ENCODE measurements at places on chromosomes 12 and 14.

GRCh38 chr12:43815416-43815815 is 9.3 kb upstream of the TWF1 start:
- no peak for DNase-seq

- DNase-seq = no peak
Observed at GRCh38 chr12:20350495-20350894, 17.8 kb upstream of the PDE3A start.

DNA sequence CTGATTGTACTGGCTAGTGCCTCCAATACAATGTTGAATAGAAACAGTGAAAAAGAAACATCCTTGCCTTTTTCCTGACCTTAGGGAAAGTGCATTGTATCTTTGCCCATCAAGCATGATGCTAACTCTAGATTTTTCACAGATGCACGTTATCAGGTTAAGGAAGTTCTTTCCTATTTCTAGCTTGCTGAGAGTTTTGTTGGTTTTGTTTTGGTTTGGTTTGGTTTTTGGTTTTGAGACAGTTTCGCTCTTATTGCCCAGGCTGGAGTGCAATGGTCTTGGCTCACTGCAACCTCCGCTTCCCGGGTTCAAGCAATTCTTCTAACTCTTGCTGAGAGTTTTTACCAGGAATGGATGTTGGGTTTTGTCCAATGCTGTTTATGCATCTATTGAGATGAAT is 89.0 kb downstream of the BRMS1L start:
- DNase-seq = no peak

DNA sequence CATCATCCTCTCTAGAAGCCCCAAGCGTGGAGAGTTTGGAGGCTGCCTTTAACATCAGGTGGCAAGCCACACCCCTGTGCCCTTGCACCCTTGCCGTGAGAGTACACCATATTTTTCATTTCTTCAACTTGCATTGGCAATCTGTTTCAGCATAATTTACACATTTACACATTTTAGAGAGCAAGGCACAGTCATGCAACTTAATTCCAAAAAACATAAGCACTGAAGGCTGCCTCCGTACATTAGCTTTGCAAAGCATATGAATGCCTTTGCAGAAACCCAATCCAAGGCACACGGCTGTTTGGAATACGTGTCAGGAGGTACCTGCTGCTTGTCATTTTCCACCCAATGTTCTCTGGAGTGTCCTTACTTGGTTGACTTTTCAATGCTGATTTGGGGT is 833.1 kb downstream of the VRK1 start:
- no peak for DNase-seq

- DNase-seq = no peak
Observed at GRCh38 chr14:25116607-25117006, 66.7 kb upstream of the STXBP6 start.

DNA sequence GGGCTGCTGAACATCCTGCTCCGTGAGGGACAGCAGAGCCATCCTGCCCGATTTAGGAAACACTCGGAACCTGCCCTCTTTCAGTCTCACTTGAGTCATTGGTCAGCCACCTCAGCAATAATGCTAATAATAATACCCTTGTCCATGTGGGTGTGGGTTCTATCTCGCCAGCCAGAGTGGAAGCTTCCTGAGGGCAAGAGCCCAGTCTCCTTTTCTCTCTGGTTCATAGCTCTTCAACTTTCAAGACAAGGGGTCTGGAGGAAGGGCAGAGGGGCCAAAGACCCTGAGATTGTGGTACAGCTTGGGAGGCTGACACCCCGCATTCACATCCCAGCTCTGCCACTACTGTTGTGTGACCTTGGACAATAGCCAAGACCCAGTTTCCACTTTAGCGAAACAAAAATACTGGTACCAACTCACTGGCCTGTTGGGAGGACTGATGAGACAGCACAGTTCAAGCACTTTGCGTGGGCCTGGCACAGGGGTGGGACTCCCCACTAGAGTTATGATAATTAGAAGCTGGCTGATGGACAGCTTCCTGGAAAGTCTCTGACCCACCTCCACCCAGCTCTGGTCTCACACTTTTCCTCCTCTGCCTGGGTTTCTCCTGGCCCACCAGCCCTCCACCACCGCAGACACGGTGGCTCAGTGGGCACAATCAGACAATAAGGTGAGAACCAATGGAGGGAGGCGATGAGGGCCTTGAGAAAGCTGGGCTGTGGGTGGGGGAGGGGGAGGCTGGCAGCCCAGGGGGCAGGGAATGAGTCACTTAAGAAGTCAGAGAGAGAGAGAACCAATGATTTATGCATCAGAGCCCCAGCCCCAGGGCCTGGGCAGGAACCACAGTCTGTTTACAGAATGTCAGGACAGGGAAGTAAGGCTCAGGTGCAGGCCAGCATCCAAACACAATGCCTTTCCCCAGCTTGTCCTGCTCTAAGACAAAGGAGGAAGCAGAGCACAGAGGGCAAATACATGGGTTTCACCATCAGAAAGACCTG is 9.6 kb downstream of the FAIM2 start:
- no peak for DNase-seq
